Glutamatergic neuron (in vitro differentiated cells): ENCODE measurements at places on chromosomes 13 and 19.
A peak's percentile ranks its signal among the peaks of the same experiment; 100 is the strongest.

DNA sequence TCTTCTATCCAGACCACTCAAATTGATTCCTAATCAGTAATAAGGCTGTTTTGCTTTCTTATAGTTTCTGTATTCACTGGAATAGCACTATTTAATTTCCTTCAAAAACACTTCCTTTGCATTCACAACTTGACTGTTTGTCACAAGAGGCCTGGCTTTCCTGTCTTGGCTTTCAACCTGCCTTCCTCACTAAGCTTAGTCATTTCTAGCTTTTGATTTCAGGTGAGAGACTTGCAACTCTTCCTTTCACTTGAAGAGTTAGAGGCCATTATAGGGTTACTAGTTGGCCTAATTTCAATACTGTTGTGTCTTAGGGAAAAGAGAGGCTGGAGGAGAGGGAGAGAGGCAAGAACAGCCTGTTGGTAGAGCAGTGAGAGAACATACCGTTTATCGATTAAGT is 47.0 kb downstream of the SACS start:
- no peak for DNase-seq

DNA sequence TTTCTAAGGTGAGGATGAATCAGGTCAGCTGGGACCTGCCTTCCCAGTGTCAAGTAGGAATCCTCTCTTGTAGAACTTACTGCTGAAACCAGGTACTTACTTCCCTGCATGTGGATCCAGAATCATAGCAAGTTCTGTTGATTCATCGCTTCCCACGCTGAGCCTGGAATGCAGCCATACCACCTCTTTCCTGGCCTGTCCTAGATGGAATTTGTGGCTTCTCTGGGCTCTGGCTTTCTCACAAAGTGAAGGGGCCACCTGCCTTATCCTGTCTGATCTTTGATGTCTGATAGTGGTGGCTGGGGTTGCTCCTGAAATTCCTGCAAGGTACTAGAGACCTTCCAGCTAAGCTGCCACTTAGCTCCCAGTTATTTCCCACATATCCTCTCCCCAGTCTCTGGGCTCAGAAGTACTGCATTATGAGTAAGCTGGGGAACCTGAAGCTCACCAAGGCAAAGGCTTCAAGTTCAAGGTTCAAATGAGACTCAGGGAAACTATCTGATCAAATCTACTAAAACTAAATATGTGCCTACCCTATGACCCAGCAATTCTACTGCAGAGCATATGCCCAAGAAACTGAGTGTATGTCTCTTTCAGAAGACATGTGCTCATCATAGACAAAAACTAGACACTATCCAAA is 103.5 kb downstream of the SUCLA2 start:
- DNase-seq = no peak

DNA sequence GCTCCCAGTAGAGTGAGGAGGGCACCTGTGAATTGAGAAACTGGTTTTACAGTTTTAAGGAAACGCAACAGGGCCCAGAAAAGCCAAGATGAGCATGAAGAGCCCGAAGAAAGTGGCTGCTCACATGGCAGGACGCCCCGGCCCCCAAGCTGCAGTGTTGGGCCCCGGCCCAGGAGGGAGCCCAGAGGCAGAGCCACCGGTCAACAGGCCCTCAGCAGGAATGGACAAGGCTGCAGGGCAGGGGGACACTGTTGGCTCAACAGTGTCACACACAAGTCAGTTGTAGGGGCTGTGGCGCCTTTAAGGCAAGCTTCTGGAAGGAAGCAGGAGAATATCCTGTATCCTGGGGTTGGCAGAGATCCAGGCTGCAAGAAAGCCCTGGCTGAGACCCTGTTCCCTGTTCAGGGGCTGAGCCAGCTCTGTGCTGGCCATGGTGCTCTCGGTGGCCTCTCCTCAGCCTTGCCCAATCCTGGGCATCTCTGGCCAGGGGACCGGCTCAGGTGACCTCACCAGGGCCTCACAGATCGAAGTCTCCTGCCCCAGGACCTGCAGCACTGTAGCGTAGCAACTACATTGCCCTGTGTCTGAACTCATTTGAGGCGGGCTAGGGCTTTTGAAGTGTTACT is 28.0 kb downstream of the UPF1 start:
- DNase-seq = no peak

DNA sequence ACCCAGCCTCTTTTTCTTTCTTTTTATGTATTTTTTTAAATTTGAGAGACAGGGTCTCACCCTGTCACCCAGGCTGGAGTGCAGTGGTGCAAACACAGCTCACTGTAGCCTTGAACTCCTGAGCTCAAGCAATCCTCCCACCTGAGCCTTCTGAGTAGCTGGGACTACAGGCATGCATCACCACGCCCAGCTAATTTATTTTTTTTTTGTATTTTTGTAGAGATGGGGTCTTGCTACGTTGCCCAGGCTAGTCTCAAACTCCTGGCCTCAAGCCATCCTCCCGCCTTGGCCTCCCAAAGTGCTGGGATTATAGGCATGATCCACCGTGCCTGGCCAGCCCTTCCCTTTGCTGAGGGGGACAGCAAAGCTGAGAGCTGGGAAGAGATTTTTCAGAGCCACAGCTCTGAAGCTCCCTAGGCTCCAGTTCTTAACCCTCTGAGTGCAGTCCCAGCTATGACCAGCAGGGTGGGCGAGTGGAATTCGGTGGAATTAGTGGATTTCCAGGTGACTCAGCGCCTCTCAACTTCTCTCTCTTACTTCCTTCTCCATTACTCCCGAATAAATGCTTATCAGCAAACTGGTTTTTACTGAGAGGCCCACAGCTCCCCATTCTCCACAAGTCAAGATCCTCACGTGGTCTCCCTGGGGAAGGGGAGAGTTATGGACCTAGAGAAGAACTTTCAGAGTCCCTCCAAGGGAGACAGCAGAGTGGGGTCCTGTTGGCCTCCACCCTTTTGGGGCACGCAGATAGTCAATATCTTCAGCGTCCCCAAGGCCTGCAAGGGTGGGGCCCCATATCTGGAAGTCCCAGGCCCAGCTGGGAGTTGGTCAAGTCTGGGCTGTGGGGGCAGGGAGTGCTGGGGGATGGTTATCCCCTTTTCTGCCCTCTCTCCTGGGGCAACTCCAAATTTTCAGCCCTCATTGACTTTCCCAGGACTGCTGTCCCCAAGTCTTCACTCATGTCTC is 1.2 kb downstream of the BLVRB start:
- peak; percentile 93 for DNase-seq

DNA sequence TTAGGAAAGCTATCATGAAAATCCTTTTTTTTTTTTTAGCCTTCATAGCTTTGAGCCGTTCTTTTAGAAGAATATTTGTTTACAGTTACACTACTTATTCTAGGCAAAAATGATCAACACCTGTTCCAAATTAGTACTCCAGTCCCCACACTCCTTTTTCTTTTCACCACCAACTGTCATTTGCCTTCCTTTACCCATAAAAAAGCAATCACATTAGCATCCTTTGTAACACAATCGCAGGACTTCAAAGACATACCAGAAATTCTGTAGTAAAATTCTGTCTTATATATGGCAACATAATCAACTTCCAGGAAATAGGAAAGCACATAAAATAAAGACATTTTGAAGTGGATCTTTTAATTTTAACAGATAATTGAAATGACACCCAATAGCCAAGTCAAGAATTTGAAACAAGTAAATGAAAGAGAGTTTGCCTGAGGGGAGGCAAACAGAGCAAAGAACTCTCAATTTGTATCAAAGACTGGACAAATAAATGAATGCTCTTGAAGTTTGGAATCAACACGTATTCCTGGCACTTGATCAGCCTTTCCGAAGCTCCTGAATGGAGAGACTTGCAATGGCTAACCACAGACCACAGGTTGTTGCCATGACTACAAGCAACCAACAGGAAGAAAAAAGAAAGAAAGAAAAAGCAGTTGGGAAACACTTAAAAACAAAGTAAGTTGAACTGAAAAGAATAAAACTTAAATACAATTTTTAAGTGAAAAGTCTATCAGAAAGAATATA is 206.8 kb downstream of the PCDH9 start:
- no peak for DNase-seq

GRCh38 chr13:30796132-30796572 is 60.8 kb downstream of the ALOX5AP start:
- DNase-seq = no peak

- DNase-seq = no peak
These were observed 805 bp downstream of the TMEM205 start for GRCh38 chr19:11345122-11345803.

DNA sequence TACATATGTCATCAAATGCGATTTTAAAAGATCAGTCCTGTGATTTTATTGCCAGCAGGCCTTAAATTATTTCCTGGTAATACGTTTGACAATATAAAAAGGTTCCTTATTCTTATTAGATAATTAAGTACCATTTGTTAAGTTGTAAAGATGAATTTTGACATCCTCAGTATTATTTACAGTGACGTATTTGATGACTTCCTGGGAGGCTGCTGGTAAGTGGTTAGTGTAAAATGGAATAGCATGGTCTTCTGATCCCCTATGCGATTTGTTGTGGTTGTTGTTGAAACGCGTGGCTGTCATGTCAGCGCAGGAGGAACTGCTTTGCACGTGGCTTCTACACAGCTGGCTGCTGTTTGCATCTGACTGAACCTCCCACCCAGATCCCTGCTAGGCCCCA is 99.7 kb downstream of the DCLK1 start:
- no peak for DNase-seq

GRCh38 chr19:47699360-47699917 is 13.8 kb upstream of the EHD2 start:
- DNase-seq = peak; percentile 83

DNA sequence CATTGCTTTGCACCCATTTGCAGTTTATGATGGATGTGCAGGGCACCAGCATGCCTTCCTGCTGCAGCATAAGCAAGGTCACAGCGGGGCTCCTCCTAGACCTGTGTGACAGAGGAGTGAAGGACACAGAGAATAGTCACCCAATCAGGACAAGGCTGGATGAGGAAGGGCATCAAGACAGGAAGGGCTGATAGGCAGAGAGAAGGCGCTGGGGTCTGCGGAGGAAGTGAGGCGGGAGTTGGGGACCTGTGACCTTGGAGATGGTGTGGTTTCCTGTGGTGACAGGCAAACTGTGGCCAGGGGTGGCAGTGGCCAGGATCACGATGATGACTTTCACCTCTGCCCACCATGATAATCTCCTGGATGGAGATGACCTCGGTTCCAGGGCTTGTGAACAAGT is 16.4 kb upstream of the KCTD15 start:
- DNase-seq = no peak

DNA sequence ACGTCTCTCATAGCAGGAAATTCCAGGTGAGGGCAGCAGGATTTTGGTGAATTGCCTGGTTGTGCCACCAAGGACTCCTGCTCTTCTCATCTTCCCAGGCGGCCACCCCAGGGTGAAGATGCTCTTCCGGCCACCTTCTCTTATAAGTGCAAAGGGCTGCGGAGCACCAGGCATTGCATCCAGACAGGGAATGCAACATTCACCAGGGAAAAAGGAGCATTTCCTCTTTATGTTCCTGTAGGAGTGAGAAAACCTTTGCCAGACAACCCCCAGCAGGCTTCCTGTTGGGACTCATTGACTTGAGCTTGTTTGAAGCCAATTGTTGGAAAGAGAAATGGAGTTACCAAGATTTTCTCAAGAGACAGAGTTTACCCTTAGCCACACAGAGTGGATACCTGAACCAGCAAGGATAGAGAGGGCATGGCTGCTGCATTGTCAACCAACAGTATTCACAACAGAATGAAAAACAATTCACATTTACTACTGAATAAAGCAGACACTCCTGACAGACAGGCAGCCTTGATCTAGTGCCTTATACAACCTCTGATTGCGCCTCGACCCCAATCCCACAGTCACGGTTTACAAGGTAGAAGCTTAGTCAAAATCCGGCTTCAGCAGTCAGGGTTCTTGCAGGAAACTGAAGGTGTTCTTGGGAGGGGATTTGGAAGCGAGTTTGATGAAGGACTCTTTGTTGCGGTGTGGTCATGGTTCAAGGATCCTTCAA is 1.8 kb upstream of the ATP11A start:
- DNase-seq = no peak

GRCh38 chr19:4401769-4402170 is 670 bp upstream of the CHAF1A start:
- no peak for DNase-seq

GRCh38 chr13:31022288-31022895 is 89.9 kb downstream of the TEX26 start:
- DNase-seq = no peak

- no peak for DNase-seq
These were observed 332.7 kb upstream of the KLF12 start for GRCh38 chr13:74466864-74467263.

- DNase-seq = no peak
These were observed 20.7 kb downstream of the PHF11 start for GRCh38 chr13:49516467-49516866.

- DNase-seq = no peak
These were observed 16.3 kb upstream of the PARP4 start for GRCh38 chr13:24528816-24529398.

- peak; percentile 92 for DNase-seq
These were observed 34.4 kb downstream of the GSX1 start for GRCh38 chr13:27826379-27827353.

DNA sequence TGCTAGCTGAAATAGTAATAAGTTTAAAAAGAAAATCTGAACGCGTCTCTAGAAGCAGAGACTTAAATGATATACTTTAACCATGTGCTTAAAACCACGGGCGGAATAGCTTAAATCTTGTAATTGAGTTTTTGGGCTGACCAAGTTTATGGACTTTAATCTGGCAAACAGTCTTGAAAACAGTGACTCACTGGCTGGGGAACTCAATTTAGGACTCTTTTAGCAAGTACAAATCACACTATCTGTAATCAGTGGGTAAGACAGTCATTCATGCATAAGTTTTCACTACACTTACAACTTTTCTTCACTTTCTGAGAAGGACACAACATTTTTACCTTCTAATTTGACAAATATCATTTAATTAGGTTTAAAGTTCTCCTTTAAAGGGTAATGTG is 26.8 kb downstream of the ZNF627 start:
- no peak for DNase-seq

GRCh38 chr13:50911081-50911631 is 1.6 kb downstream of the RNASEH2B start:
- DNase-seq = no peak

GRCh38 chr19:57786906-57787305 is 17.4 kb downstream of the ZNF586 start:
- DNase-seq = no peak

- DNase-seq = peak; percentile 44
These were observed 942.4 kb upstream of the PCDH20 start for GRCh38 chr13:62357887-62358645.

- DNase-seq = no peak
These were observed 72.5 kb downstream of the PCDH17 start for GRCh38 chr13:57704031-57704430.

DNA sequence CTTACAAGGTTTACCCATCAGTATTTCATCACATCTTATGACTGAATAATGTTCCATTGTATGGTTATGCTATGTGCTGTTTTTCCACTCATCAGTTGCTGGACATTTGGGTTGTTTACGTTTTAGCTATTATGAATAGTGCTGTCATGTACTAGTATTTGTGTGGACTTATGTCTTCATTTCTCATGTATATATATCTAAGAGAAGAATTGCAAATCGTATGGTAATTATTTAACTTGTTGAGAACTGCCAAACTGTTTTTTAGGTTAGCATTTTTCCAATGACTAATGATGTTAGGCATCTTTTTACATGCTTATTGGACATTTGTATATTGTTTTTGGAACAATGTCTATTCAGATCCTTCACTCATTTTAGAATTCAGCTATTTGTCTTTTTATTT is 368.3 kb downstream of the LMO7 start:
- no peak for DNase-seq

GRCh38 chr19:12133069-12133468 is 7.1 kb downstream of the ZNF20 start:
- no peak for DNase-seq

- peak; percentile 90 for DNase-seq
These were observed at the start of gene ZNF283 for GRCh38 chr19:43826787-43827754. ZNF283 (plus strand) TSS chr19:43827321; CDS start chr19:43833505, 6,184 bp downstream.
